ENCODE measurements at places on chromosomes 4 and X.
A peak's percentile ranks its signal among the peaks of the same experiment; 100 is the strongest.

DNA sequence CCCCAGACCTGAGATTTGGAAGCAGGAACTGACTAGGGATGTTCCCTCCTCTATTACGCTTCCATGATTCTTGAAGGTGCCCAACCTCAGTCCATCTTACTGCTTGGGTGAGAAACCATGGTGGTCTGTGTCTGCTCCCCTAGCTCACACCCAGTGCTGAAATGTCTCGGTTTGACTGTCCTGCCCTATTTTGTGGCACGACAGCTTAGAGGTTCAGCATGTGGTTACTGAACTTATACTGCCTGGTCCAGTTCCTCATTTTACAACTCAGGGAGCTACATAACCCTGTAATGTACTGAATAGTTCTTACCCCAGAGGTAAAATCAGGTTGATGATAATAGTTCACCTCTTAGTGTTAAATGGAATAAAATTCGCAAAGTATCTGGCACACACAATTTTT lies 203.1 kb downstream of the RBM46 start:
- DNase-seq, result no peak

DNA sequence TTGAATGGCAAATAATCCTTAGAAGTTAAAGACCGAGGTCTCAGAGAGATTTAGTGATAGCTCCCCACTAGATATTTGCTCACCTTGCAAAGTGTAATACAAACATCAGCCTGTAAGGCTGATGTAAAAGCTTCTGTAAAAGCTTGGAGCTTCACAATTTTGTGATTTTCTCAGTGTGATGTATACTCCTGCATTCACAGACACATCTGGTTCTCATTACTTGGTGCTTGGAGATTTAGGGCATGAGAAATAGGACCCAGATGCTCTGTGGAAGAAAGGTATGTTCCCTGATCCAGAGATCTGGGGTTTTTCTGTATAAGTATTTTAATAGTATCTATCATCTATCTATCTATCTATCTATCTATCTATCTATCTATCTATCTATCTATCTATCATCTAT lies 1664.3 kb downstream of the C4orf33 start:
- no peak for DNase-seq

DNA sequence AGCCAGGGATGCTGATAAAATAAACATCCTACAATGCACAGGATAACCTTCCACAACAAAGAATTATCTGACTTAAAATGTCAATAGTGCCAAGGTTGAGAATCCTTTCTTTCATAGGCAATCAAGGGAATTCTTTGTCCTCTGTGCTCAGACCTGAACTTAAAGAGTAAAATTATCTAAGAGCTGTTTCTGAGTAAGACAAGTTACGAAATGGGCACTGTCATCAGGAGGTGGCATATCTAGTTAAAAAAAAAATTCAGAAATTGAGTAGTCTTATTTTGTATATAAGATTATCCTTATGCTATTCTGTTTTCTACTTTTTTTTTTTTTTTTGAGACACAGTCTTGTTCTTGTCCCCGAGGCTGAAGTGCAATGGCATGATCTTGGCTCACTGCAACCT lies 3.3 kb upstream of the RAB33B start:
- no peak for DNase-seq

DNA sequence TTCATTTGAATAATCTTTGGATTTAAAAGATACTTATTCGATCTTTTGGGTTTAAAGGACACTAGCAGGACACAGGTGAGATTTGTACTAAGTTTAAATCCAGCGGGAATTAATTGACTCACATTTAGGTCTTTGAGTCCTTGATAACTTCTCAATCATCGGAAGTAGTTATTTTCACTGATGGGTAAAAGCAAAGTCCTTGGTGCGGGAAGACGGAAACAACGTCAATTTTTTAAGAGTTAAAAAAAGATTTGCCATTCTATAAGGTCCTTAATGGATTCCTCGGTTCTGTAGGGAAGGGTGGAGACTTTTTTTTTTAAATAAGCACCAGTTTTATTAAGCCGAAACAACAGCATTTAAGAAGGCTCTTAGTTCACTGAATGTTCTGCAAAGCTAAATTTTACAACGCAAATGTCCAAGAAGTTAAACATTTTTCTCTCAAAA lies 2.9 kb downstream of the TMSB4X start:
- DNase-seq, result no peak

- DNase-seq, result peak; percentile 85
Measured at GRCh38 chrX:129961180-129962083, 21.0 kb upstream of the BCORL1 start.

GRCh38 chrX:30822764-30823163 lies 66.3 kb downstream of the TAB3 start:
- no peak for DNase-seq

DNA sequence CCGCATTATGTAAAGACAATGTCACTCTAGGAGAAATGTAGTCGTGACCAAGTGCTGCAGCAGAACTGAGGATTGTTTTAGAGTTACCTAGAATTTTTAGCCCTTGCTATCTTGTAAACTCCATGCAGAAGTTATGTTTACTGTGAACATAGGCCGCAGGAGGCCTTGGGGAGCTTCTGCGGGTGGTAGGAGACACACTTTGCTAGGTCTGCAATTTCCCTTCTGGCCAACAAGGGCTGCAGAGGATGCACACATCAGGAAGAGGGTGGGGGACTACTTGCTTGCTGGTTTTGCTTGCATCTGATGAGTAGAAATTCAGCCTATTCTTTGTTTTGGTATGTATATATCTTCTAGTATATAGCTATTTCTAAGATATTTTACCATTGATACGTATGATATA lies 23.1 kb downstream of the BANK1 start:
- DNase-seq, result no peak

DNA sequence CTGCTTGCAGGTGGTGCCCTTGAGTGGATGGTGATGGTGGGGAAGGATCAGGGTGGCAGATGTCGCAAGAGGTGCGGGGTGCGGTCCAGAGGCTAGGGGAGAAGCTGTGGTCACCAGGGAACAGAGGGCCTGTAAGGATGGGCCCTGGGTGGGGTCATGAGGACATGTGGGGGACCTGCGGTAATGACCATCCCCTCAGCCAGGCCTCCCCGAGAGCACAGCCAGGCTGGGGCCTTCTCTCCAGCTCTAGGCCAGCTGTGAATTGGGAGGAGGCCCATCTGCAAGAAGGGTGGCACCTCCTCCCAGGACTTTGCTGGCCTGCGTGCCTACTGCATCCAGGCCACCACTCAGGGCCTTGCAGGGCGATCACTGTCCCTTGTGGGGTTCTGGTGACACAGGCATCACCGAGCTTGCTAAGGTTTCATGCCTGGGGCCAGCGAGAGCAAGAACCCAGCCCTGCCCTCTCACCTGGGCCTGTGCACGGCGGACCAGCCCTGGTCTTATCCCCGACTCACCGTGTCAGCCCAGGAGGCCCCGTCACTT lies 34.1 kb upstream of the MXD4 start:
- DNase-seq, result no peak

DNA sequence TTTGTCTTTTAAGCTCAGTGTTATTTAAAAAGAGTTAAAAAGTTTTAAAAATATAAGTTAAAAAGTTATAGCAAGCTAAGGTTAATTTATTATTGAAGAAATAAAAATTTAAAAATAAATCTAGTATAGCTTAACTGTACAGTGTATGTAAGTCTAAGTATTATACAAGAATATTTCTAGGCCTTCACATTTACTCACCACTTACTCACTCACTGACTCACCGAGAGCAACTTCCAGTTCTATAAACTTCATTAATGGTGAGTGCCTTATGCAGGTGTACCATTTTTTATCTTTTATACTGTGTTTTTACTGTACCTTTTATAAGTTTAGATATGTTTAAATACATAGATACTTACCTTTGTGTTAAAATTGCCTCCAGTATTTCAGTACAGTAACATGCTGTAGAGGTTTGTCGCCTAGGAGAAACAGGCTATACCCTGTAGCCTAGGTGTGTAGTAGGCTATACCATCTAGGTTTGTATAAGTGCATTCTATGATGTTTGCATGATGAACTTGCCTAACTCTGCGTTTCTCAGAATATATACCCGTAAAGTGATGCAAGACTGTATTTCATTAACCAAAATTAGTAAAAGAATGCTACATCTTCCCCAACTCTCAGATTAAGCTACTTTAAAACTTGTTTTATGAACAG lies 202.9 kb downstream of the CFAP299 start:
- DNase-seq, result no peak

DNA sequence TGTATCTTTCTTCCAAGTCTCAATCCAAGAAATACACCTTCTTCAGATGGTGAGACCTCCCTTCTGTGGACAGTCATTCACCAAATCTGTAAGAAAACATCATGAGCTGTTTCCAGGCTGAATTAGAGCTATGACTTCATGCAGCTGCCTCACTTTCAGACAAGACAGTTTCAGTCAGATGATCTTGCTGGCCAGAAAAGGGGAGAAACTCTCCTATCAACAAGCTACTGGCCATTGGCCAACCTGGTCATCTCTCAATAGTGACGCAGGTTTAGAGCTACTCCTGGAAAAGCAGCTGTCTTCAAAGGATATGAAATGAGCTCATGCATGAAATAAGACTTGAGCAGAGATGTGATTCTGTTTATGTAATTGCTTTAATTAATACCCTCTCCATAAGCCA lies 69.6 kb upstream of the NDP start:
- DNase-seq, result no peak

DNA sequence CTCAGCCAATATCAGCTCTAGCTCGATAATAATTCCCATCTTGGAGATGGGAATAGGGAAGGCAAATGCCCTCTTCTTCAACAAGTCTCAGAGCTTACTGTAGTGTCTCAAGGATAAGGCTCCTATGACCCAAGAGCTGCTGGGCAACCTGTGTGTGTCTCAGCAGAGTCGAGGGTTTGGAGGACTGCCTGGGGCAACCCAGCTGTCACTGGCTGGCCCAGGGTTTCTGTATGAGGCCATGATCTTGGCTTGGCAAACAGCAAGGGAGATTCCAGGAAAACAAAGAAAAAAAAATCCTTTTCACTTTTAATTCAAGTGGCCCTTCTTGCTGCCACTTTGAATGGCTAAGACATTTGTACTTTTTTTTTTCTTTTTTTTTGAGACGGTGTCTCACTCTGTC lies 34.4 kb downstream of the TMSB4X start:
- DNase-seq, result no peak

DNA sequence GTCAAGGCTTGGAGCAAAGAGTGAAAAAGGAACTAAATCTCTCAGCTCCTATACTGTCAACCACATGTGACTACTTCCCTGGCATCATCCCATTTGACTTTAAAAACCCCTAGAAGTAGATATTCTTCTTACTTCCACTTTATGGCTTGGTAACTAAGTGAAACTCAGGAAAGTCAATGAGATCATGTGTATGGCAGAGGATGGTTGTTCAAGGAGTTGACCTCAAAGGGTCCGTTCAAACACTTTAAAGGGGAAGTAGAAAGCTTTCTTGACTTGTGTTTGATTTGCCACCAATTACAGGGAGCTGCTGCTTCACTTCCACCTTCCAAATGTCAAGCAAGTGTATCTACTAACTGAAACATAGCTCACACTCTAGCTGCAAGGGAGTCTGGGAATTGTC lies 187.2 kb downstream of the RAB28 start:
- DNase-seq, result no peak

- no peak for DNase-seq
Measured at GRCh38 chr4:38332699-38333098, 331.3 kb upstream of the KLF3 start.

GRCh38 chr4:74549936-74550335 lies 105.0 kb downstream of the AREG start:
- DNase-seq, result no peak

GRCh38 chrX:15816886-15817285 lies 26.6 kb downstream of the ZRSR2 start:
- no peak for DNase-seq

DNA sequence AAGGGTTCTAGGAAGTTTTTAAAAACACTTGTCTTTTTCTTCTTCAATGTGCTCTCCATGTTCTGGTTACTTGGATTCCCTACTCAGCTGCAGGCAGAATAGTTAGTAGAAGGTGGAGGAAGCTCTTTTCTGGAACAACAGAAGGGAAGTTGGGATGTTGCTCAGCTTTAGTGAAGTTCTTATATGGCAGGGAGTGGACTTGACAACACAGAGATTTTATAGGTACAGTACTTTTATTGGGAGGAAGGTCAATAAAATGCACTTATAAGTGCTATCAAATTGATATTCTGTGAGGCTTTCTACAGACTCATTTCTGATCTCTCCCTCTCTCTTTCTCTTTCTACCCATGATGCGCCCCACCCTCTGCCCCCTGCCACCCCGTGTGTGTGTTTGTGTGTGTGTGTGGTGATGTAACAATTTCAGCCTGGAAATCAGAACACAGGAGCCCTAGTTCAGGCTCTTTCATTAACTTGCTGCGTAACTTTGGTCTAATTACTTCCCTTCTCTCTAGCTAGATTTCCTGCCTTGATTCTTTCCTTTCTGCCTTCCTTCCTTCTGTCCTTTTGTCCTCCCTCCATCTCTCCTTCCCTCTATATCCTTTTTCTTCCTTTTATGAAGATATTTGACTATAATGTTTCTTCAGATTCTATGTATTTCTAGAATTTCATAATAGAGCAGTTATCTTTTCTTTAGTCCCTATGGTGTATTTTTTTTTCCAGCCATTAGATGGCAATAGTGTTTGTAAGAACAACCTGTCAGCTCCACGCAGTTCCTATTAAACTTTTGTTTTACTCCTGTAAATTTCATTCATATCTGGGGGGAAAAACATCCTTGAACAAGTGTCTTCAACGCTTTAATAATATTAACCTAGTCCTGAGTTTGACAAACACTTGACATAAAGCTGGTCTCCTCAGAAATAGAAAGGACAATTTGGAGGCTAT lies 37.1 kb downstream of the HEPH start:
- peak; percentile 13 for DNase-seq

DNA sequence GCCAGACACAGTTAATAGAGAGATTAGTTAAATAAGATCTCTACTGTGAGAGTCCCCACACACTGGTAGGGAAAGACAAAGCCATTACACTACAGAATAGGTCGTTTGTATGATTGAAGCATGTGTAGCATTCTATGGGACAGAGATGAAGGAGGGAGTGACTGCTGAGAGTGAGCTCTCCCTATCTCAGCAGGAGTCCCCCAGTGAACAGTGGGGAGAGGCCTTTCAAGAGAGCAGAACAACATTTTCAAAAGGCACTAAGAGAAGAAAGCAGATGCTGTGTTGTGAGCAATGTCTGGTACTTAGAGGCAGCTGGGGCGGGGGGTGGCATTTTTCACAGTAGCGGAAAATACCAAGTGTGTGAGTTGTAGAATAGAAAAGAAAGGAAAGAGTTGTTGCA lies 413.6 kb downstream of the AFF2 start:
- no peak for DNase-seq

GRCh38 chr4:79065262-79065661 lies 126.0 kb upstream of the PAQR3 start:
- DNase-seq, result no peak

DNA sequence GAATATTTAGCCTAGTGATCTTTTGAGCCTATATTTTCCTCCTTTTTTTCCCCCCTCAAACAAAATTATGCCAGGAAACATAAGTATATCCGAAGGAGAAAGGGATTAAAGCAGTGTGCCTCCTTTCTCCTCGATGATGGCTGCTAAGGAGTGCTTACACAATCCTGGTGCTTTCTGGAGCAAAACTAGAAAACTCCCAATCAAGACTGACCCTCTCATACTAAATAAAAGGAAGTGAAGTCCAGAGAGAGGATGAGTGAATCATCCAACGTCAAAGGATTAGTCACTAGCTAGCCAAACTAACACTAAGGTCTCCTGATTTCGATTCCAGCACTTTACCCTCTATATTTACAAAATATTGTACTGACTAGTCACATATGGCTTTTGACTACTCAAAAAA lies 146.8 kb downstream of the PPP3CA start:
- no peak for DNase-seq

Measured in GM13976 (cell line).